Colonic mucosa (tissue), 4 donors: ENCODE measurements at places on chromosomes 16 and 17.

- no peaks in the 10 kb centered on the region for H3K36me3 ChIP-seq
- H3K27ac ChIP-seq = no peak overlapping the region
- no peaks in the 10 kb centered on the region for H3K4me1 ChIP-seq
These were observed 28.2 kb upstream of the C1QL1 start for GRCh38 chr17:44996304-44996703.

GRCh38 chr17:55344514-55344997 is 77.1 kb downstream of the MMD start:
- H3K36me3 ChIP-seq = no peaks in the 10 kb centered on the region
- no peak overlapping the region for H3K4me3 ChIP-seq
- H3K4me1 ChIP-seq = no peaks in the 10 kb centered on the region
- H3K27ac ChIP-seq = no peak overlapping the region

- peak overlapping the region; percentile 97 for H3K4me3 ChIP-seq
- H3K4me1 ChIP-seq = no peaks in the 10 kb centered on the region
- no peak for DNase-seq
- no peaks in the 10 kb centered on the region for H3K27me3 ChIP-seq
These were observed 636 bp downstream of the WWOX start for GRCh38 chr16:78100112-78100467.

GRCh38 chr17:40417258-40417608 is 463 bp downstream of the TOP2A start:
- no peaks in the 10 kb centered on the region for H3K27me3 ChIP-seq
- no peaks in the 10 kb centered on the region for H3K36me3 ChIP-seq
- no peak overlapping the region for H3K27ac ChIP-seq

GRCh38 chr17:1484676-1485422 is 7.6 kb downstream of the MYO1C start:
- peak overlapping the region; percentile 95 for H3K27ac ChIP-seq
- H3K4me1 ChIP-seq = peaks cover 23% of the 10 kb centered on the region
- peak; percentile 83 for DNase-seq
- H3K4me3 ChIP-seq = peak overlapping the region; percentile 68

GRCh38 chr16:54425681-54426552 is 139.3 kb upstream of the IRX3 start:
- no peak overlapping the region for H3K27ac ChIP-seq
- no peaks in the 10 kb centered on the region for H3K36me3 ChIP-seq
- H3K27me3 ChIP-seq = peaks cover 6% of the 10 kb centered on the region
- H3K4me3 ChIP-seq = no peak overlapping the region
- DNase-seq = no peak

- H3K36me3 ChIP-seq = no peaks in the 10 kb centered on the region
- no peak overlapping the region for H3K4me3 ChIP-seq
- H3K27me3 ChIP-seq = no peaks in the 10 kb centered on the region
- H3K4me1 ChIP-seq = no peaks in the 10 kb centered on the region
- DNase-seq = no peak
- H3K27ac ChIP-seq = no peak overlapping the region
These were observed 43.5 kb downstream of the NT5M start for GRCh38 chr17:17346428-17347233.

DNA sequence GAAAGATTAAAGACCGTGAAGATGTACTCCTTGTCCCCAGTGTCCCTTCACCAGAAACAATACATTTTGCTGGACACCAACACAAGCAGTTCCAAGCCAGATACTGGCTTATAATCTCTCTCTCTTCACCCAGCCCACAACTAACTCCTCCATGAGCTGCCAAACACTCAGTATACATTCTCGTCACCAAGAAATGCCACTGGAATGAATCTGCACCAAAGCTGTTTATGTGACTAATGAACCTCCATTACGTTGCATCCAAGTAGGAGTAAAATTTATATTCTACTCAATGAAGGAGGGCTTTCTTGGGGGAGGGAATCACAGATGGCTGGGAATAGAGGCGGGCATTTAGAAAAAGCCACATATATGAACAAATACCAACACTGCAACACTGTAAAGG is 20.9 kb upstream of the SOX9 start:
- no peaks in the 10 kb centered on the region for H3K4me1 ChIP-seq
- H3K36me3 ChIP-seq = no peaks in the 10 kb centered on the region
- H3K27ac ChIP-seq = no peak overlapping the region
- no peak for DNase-seq

- H3K27me3 ChIP-seq = no peaks in the 10 kb centered on the region
- H3K27ac ChIP-seq = no peak overlapping the region
- H3K4me1 ChIP-seq = no peaks in the 10 kb centered on the region
- no peaks in the 10 kb centered on the region for H3K36me3 ChIP-seq
- no peak overlapping the region for H3K4me3 ChIP-seq
- DNase-seq = no peak
These were observed 314.7 kb downstream of the CDH8 start for GRCh38 chr16:61721544-61721943.

DNA sequence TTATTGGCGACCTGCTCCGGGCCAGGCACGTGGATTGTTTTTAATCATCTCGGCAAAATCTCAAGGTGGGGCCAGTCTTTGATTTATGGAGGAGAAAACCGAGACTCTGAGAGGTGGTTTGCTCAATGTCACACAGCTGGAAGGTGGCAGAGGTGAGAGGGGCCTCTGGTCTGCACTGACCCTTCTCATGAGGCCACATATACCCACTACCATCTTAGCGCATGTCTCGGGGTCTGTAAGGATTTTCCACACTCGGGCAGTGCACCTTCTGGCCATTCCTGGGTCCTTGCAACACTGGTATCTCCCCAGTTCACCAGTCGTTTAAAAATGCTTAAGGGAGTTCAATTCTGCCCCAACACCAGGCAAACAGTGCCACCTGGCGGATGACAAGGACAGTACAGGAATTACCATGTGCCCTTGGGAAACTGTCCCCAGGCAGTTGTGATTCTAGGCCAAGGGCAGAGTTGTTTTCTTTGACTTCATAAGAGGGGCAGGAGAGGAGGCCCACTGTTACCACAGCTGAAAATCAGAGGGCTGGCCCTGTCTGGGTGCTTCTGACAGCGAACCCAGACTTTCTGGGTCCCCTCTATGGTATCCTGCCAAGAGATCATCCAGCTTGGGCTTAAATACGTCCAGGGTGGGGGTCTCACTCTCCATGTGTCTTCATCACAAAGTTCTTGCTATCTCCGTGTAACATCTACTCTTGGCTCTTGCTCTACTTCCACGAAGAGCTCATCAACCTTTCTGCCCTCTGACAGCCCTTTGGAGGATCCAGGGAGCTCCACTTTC is 39.4 kb upstream of the RAI1 start:
- H3K27me3 ChIP-seq = no peaks in the 10 kb centered on the region
- H3K36me3 ChIP-seq = no peaks in the 10 kb centered on the region
- no peak overlapping the region for H3K27ac ChIP-seq
- DNase-seq = peak; percentile 83
- H3K4me1 ChIP-seq = no peaks in the 10 kb centered on the region

GRCh38 chr16:27174007-27174406 is 29.3 kb upstream of the KDM8 start:
- H3K27me3 ChIP-seq = no peaks in the 10 kb centered on the region
- DNase-seq = no peak
- no peaks in the 10 kb centered on the region for H3K36me3 ChIP-seq
- no peaks in the 10 kb centered on the region for H3K4me1 ChIP-seq
- no peak overlapping the region for H3K27ac ChIP-seq

- H3K4me3 ChIP-seq = no peak overlapping the region
- no peaks in the 10 kb centered on the region for H3K36me3 ChIP-seq
- no peaks in the 10 kb centered on the region for H3K4me1 ChIP-seq
- H3K27me3 ChIP-seq = no peaks in the 10 kb centered on the region
- H3K27ac ChIP-seq = no peak overlapping the region
- no peak for DNase-seq
These were observed 17.9 kb downstream of the IGFBP4 start for GRCh38 chr17:40460968-40461731.

DNA sequence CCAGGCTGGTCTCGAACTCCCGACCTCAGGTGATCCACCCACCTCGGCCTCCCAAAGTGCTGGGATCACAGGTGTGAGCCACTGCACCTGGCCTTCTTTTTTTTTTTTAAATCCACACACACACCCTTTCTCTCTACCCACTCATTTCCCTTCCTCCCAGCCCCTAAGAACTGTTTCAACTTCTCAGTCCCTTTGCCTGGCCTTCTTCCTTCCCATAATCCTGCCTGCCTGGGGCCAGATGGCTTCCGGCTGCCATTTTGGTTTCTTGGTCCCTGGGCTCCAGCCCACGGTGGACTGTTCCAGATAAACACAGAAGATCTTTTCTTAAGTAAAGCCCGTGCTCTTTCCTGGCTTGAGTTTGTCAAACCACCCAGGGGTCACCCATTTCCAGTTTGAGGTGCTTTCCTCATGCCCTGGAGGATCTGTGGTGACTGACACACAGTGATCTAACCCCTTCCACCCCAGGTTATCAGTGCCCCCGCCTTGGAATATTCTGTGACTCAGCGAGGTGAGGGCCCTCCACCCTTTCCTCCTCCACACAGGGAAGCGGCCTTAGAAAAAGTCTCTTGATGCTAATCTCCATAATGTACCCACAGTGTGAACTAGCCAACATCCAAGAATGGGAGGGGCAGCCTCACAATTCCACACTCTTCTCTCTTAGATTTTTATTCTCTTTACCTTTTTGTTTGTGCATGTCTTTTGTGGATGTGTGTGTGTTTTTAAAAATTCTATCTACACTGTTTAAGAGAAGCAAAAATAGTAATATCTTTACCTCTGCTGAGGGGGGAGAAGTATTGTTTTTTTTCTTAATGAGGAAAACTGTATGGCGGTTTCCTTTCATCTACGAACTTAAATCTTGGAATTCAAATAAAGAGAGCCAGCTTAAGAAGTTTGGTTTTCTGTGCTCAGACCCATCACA is 60.0 kb downstream of the CRISPLD2 start:
- H3K27me3 ChIP-seq = no peaks in the 10 kb centered on the region
- no peak overlapping the region for H3K4me3 ChIP-seq
- DNase-seq = no peak
- H3K36me3 ChIP-seq = no peaks in the 10 kb centered on the region
- no peak overlapping the region for H3K27ac ChIP-seq

GRCh38 chr17:75476752-75477489 is 20.5 kb downstream of the TMEM94 start:
- no peaks in the 10 kb centered on the region for H3K36me3 ChIP-seq
- no peak overlapping the region for H3K4me3 ChIP-seq
- no peaks in the 10 kb centered on the region for H3K27me3 ChIP-seq
- H3K4me1 ChIP-seq = peaks cover 5% of the 10 kb centered on the region
- no peak overlapping the region for H3K27ac ChIP-seq

GRCh38 chr17:5027916-5028315 is 7.3 kb downstream of the SLC52A1 start:
- H3K4me3 ChIP-seq = no peak overlapping the region
- no peak overlapping the region for H3K27ac ChIP-seq
- DNase-seq = no peak
- H3K36me3 ChIP-seq = no peaks in the 10 kb centered on the region
- H3K4me1 ChIP-seq = no peaks in the 10 kb centered on the region
- H3K27me3 ChIP-seq = no peaks in the 10 kb centered on the region

DNA sequence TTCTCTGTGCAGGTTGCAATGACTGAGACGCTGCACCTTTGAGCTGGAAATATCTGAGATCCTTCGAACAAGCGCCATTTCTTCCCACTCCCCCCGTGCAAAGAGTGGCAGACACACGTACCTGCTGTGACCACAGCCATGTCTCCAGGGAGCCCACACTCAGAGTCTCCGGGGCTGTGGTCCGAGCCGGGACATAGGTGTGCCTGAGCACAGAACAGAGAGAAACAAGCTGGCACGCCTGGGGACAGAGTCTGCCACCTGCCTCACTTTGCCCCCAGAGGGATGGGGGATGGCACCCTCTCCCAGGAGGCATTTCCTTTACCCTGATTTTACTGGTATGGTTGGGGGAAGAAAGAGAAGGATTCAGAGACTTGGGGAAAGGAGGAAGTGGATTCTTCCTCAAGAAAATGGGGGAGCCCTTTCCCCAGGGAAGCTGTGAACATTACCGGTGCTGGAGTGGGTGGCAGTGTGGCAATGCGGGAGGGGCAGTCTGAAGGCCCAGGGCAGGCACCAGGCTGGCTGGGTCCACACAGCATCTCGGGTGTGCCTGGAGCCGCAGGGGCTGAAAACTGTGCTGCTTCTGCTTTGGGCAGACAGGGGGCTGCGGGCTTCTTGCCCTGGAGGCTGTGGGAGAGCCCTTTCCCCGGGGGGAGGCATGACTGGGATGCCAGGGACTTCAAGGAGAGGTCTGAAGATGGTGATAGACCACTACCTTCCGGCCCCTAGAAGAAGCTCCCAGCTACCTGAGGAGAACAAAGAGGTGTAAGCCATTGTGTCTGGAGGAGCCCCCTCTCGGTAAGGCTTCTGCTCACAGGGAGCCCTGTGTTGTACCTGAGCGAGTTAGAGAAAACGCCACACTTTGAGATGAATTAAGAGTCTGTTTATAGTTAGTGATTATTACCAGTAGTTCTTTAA is 6.6 kb upstream of the PIK3R6 start:
- H3K4me3 ChIP-seq = no peak overlapping the region
- H3K27ac ChIP-seq = no peak overlapping the region
- no peaks in the 10 kb centered on the region for H3K4me1 ChIP-seq
- no peaks in the 10 kb centered on the region for H3K27me3 ChIP-seq
- H3K36me3 ChIP-seq = no peaks in the 10 kb centered on the region

- no peak overlapping the region for H3K4me3 ChIP-seq
- H3K27ac ChIP-seq = no peak overlapping the region
- no peaks in the 10 kb centered on the region for H3K36me3 ChIP-seq
- DNase-seq = no peak
These were observed 307.6 kb downstream of the ZFHX3 start for GRCh38 chr16:72740347-72740746.
